Fibroblast of the conjunctiva (primary cell): ENCODE measurements at places on chromosomes 4 and X.
A peak's percentile ranks its signal among the peaks of the same experiment; 100 is the strongest.

DNA sequence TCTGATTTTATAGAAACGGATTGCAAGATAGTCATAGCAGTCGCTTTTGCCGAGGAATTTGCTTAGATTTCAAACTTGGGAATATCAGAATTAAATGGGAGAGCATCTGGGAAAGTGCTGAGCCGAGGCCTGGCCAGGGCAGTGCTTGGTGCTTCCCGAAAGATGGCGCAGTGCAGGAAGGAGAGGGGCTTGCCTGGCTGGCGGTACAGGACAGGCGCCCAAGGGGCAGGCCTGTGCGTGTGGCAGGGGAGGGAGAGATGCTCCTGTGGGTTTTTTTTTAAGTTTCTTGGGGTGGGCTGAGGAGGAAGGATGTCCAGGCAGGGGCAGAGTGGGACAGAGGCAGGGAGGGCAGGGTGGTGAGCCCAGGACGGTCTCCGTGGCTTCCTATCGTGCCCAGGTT, 241.1 kb downstream of the AFAP1 start:
- no peak for DNase-seq

DNA sequence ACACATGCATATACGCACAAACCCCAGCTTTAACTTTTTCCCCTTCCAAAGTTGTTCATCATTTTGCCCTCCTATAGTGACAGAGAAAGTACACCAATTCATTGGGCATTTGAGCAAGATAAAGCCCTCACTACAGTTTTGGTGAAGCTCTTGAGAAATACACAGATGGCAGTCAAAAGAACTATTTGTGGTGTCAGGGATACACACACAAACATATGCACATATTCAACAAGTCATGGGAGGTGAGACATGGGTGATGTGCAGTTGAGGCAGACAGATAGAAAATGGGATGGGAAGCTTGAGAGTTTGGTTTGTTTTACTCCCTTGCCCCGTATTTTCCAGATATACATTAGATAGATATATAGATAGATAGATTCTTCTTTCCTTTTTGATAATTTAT, 11.8 kb upstream of the SHROOM4 start:
- DNase-seq: no peak

GRCh38 chrX:137051978-137052642, 18.3 kb upstream of the GPR101 start:
- DNase-seq: peak; percentile 13

GRCh38 chrX:6890544-6891261, 256.8 kb upstream of the STS start:
- no peak for DNase-seq

DNA sequence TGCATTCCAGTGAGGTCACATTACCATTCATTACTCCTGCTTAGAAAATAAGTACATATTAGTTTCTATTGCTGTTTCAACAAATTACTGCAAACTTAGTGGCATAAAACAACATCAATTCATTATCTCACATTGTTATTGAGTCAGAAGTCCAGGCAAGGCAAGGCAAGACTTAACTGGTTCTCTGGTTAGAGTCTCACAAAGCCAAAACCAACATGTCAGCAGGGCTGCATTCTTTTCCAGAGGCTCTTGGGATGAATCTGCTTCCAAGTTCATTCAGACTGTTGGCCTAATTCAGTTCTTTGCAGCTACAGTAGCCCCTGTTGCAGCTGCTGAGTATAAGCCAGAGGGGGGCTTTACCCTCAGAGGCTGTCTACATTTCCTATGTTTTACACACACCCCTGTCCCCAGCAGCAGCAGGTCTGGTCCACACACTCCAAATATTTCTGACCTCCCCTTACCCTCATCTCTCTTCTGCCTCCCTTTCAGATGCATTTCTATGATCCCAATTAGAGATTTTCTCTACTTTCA, 892.1 kb upstream of the EPHA5 start:
- DNase-seq: no peak

- DNase-seq: no peak
Observed at GRCh38 chr4:139144911-139145551, 32.0 kb downstream of the ELF2 start.
